Hepatocyte (in vitro differentiated cells): ENCODE measurements at places on chromosomes 13 and 19.
A peak's percentile ranks its signal among the peaks of the same experiment; 100 is the strongest.

DNA sequence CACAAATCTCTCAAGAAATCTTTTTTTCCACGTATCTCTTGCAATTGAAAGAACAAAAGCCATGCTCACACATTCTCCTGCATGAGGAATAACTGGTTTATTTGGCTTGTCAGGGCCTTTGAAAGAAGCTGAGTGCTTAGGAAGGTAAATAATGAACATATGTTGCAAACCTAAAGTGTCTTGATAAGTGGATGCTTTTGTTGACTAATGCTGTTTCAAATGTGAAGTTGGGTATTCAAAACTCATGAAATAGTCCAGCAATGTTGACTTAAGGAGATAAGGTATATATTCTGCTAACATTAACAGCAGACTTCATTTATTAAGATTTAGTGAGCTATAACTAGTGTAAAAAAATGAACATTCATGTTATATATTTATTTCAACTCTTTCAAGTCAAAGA lies 1792.7 kb upstream of the MIR17HG start:
- DNase-seq: peak; percentile 14

GRCh38 chr19:13118424-13119193 lies 545 bp downstream of the NACC1 start:
- peak; percentile 85 for DNase-seq

DNA sequence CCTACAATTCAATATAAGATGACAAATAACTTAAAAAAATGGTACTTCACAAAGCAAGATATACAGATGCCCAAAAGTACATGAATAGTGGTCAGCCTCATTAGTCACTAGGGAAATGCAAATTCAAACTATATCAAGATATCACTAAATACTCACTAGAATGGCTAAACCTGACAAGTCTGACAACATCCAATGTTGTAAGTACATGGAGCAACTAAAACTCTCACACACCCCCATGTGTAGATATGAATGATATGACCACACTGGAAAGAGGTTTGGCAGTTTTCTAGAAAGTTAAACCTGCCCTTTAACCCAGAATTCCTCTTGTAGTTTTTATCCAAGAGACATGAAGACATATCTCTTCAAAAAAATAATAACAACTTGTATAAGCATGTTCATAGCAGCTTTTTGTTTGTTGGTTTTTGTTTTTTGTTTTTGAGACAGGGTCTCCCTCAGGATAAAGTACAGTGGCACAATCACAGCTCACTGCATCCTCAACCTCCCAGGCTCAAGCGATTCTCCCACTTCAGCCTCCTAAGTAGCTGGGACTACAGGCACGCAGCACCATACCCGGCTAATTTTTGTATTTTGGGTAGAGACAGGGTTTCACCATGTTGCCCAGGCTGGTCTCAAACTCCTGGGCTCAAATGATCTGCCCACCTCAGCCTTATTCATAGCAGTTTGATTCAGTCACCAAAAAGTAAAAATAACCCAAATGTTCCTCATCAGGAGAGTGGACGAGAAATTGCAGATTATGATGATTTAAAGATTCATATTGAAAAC lies 55.1 kb downstream of the RFX2 start:
- no peak for DNase-seq

GRCh38 chr13:63435667-63436324 lies 2020.1 kb upstream of the PCDH20 start:
- DNase-seq: peak; percentile 8

- DNase-seq: no peak
Measured at GRCh38 chr13:45594764-45595163, 20.8 kb downstream of the ERICH6B start.

GRCh38 chr19:32829345-32829896 lies 40.1 kb downstream of the SLC7A9 start:
- DNase-seq: no peak

DNA sequence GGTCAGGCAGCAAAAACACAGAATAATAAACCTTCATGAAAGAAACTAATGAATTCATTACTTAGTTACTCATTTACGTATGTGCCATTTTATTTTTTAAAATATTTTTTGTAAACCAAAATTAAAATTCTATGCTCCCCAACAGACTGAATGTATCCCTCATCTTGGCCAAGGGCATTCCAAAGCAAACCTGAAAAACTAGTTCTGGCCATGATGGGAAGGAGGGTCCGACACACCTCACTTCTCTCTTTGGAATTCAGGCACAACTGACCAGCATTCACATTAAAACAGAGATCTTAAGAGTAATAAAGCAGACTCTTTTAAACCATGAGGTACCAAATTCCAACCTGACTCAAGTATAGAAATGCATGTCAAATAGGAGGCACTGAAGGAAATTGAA lies 1576.9 kb upstream of the SPRY2 start:
- no peak for DNase-seq

DNA sequence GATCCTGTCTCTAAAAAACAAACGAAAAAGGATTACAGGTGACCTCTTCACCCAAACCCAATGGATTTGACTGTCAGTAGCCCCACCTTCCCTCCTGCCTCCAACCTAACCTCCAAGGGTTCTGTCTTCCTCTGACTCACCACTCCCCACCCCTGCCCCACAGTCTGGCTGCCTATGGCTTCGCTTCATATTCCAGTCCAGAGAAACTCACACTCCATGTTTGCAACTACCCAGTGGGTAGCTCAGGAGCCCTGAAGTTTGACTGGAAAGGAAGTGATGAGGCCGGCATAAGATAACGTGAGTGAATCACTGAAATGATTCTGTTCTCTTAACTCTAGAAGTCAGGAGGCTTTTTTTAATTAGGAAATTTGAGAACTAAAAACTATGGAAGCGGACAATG lies 303.9 kb downstream of the FOXO1 start:
- no peak for DNase-seq

- no peak for DNase-seq
Measured at GRCh38 chr13:80989241-80989640, 648.3 kb upstream of the SPRY2 start.

- DNase-seq: no peak
Measured at GRCh38 chr13:22486490-22486889, 694.3 kb upstream of the SGCG start.

DNA sequence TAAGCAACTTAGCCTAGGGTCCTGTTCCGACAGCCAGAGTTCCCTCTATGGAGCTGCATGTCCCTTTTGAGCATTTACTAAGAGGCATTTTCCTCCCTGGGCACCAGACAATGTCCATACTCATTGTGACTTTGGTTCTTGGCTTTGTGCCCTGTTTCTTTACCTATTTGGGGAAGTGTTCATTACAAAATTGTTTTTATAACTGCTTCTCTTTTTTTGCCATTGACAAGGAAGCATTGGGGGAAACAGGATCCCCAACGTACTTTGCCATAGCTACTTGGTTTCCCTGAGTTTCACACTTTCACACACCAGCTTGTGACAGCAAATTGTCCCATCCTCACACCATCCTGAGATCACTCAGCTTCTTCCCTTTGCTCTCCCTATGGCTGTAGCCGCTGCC lies 81.1 kb upstream of the SIAH3 start:
- DNase-seq: no peak

DNA sequence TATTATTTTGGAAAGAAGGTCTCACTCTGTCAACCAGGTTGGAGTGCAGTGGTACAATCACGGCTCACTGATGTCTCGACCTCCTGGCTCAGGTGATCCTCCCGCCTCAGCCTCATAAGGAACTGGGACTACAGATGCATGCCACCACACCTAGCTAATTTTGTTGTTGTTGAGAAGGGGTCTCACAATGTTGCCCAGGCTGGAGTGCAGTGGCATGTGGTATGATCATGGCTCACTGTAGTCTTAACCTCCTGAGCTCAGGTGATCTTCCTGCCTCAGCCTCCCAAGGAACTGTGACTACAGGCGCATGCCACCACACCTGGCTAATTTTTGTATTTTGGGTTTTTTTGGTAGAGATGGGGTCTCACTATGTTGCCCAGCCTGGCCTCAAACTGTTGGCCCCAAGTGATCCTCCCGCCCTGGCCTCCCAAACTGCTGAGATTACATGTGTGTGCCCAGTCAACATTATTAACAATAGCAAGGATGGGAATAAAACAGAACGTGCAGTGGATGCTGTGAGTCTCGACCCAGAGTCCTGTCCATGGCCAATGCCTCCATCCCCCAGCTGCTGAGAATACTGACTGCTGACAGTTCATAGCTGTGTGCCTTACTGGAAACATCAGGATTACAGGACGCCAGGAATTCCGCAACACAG lies 5.4 kb upstream of the MBD3L3 start:
- DNase-seq: no peak

DNA sequence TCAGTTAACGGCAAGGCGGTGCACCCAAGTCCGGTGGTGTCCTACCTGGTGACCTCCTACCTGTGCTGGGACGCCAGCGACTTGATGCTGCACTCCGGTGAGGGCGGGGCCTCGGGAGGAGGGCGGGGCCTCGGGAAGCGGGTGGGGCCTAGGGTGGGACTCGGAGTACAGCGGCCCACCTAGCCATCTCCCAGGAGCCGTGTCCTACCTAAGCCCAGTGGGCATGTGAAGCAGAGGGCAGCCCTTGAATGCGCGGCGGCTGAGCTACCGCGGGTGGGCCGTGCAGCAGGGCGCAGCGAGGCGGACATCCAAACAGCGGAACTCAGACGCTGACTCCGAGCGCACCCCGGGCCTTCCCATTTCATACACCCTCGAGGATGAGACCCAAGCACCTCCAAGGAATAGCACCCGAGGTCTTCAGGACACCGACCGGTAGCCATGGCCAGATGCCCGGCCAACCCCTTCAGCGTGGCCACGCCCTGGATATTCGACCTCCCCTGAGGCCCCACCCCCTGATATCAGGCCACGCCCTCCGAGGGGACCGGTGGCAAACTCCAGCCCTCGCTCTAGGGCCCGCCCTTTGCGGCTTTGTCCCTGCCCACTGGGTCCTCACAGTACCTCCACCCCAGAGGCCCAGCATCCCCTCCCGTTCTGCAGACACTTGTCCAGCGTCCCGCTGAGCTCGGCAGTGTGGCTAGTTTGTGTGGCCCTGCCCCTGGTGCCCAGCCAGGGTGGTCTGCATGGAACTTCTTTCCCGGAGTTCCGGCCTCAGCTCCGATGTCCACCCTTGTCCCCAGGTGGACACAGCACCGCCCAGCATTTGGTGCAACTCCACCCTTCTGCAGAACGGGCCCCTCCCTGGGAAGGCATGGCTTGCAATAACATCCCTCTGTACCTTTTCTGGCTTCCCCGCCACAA lies 5.4 kb downstream of the KLK1 start:
- DNase-seq: peak; percentile 77

- no peak for DNase-seq
Measured at GRCh38 chr13:76868371-76868770, 17.8 kb downstream of the KCTD12 start.

GRCh38 chr19:42212886-42213285 lies 4.6 kb downstream of the DEDD2 start:
- no peak for DNase-seq

- DNase-seq: no peak
Measured at GRCh38 chr13:98461486-98462240, 115.2 kb downstream of the STK24 start.

GRCh38 chr13:100139817-100140216 lies 50.9 kb downstream of the PCCA start:
- no peak for DNase-seq

- no peak for DNase-seq
Measured at GRCh38 chr13:37627428-37627827, 28.9 kb upstream of the POSTN start.

- DNase-seq: no peak
Measured at GRCh38 chr13:67642657-67643056, 412.5 kb upstream of the PCDH9 start.

DNA sequence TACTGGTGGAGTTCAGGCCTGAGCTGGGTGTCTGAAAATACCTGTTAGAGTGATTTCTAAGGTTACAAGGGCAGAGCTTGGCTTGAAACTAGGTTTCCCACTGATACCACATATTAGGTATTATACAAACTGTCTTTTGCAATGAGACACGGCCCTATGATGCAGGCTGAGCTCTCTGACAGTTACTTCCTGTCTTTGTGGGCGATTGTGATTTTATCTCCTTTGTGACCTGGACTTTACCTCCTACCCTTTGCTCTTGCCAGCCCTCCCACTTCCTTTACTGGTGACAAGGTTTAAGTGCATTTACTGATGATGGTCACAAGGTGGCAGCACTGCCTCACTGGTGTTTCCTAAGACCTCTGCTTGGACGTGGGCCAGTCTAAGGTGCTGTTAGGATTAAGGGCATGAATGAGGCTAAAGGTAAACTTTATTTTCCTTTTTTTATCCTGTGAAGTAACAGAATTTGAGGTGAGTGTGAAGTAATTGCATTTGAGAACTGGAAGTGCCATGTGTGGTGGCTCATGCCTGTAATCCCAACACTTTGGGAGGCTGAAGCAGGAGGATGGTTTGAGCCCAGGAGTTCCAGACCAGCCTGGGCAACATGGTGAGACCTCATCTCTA lies 7.7 kb upstream of the CXCL17 start:
- DNase-seq: peak; percentile 93

DNA sequence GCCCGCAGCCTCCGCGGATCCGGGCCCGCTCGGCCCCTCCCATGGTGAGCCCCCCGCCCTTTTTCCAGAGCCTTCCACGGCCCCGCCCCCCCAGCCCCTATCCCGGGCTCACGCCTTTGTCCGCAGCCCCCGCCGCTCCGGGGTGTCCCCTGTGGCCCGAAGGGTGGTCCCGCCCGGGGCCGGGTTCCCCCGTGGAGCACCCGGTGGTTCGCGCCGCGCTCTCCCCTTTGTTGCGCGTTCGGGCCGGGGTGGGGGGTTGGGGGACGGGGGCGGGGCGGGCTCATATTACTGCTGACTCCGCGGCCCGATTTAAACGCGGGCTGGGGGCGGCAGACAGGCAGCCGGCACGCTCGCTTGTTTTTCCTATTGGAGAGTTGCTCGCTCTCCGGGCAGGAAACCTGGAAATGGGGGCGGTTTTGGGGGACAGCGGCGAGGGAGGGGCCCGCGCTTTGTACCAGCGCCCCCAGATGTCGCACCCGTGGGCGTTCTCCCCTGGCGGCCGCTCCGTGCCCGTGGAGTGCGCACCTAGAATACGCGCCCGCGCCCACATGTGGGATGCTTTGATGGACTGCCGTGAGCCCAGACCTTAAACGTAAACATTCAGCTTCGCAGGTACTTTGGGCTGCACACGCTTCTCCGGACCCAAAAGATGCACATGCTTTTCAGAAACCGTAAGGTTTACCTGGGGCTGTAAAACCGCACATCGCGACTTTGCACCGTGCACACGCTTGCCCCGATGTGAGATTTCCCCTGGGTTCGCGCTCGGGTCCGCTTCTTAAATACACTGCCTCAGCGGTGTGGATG lies 699 bp downstream of the PTOV1 start:
- DNase-seq: peak; percentile 53

DNA sequence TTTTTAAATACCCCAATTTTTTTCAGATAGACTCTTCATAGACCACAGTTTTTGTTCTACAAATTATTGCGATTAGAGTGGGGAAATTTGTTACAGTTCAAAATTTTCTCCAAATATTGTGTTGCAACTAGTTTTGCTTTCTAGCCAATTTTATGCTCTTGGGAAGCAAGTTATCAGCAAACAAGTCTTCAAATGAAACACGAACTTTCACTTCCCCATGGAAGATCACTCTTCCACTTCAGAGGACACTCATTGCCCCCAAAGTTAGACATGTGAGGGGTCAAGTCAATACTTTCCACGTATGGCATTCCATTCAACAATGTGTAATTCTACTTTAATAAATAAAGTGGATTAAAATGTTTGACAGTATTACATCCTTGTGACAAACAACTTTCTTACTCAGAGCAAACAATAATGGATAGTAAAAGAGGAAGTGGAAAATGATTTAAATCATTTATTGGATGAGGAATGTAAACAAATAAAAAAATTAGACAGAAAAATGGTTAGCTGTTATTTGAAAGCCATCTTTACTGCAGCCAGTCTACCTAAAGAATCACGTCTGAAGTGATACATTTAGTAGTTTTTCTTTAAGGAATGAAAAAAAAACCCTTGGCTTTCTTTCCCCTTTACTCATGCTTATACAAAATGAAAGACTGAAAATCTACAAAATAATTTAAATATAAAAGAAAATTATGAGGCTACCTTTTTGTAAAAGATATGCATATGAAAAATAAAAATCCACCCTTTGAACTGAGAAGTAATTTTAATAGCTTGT lies 41.2 kb upstream of the TNFSF11 start:
- DNase-seq: no peak
